AML-193 (cell line): ENCODE measurements at places on chromosomes 4 and X.

DNA sequence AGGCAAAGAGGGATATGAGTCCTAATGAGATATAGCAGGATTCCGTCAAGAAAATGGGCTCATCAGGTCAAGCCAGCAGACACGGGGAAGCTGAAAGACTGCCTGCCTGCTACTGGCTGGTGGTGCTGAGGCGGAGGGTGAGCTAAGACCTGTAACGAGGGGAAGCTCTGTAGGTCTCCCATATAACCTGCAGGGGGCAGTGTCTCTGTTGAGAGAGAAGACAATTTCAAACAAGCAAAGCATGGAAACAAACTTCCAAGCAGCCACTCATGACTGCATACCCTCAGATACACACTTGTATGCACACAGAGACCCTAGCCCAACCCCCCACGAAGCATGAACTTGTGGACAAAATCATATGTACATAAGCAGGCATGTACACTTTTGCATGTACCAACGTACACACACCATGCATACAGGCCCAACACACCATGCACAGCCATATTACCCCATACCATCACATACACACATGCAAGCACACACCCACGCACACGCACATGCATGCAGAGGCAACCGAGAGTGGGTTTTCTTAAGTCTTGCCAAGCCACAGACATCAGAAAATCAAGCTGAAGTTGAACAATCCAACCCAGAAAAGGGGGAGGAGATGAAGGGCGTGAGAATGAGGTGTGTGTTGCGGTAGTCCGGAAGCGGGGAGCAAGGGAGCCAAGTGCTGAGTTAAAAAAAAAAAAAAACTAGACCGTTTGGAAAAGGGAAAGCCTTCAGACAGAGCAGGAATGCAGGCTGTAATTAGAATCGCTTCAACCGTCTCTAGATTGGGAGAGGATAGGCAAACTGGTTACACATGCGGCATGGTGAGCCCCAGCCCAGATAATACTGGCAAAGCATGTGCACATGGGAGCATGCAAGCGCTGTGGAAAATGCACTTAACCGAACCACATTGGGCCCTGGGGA, 71.0 kb downstream of the PJA1 start:
- DNase-seq, result no peak

DNA sequence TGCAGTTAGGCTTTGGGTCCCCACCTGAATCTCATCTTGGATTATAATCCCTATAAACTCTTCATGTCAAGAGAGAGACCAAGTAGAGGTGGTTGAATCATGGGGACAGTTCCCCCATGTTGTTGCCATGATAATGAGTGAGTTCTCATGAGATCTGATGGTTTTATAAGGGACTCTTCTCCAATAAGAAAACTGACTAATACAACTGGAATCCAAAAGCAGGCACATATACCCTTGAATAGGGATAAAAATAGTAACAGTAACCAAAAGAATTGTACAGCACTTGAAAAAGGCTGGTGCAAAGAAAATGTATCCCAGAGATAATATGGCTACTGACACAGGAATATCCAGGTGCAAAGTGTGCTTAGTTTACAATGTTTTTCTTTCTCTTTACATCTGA, 351.5 kb upstream of the MAD2L1 start:
- no peak for DNase-seq

DNA sequence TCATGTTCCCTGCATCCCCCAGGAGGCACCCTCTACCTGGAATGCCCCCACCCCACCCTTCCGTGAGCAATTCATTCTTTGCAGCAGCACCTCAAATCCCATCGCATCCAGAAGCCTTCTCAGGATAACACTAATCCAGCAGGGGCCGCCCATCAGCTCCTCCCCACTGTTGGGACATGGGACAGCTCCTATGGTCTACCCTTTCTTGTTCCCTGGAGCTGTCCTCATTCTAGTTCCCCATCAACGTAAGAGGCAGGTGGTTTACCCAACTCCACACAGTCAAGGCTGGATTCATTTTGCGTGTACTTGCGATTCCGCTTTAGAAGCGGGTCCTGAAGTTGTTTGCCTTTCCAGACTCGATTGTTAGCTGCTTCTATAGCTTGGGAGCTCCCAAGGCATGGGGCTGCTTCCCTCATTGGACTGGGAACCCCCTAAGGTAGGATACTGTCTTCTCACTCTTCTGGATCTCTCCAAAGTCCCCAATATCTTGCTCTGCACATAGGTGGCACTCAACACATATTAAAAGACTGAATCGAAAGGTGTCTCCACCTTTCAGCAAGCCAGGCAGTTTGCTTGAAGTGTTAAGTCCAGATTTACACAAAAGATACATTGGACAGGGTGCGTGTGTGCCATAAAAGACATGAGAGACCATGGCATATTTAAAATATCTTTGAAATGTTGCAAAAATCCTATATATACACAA, 942 bp upstream of the APLN start:
- DNase-seq, result no peak

DNA sequence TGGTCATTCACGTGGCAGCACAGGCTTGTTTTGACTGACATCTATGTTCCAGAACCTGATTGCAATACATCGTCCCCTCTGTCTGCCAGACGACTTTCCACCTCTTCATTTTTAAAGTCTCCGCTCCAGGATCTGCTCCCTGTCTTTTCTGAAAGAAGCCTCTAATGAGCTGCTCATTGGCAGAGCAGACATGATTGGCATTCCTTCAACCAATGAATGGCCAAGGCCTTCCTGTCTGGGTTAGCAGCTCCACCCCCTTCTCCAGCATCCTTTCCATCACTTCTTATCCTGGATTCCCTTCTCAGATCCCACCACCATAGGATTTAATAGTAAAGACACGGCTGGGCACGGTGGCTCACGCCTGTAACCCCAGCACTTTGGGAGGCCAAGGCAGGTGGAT, 202.7 kb upstream of the KLF3 start:
- DNase-seq, result no peak
